SK-N-SH (cell line): ENCODE measurements at places on chromosomes 7 and 10.

- DNase-seq, result no peak
These were observed 551.1 kb downstream of the SORCS3 start for GRCh38 chr10:105192146-105192545.

- DNase-seq, result no peak
These were observed 94.4 kb upstream of the MPP7 start for GRCh38 chr10:28397229-28397628.

DNA sequence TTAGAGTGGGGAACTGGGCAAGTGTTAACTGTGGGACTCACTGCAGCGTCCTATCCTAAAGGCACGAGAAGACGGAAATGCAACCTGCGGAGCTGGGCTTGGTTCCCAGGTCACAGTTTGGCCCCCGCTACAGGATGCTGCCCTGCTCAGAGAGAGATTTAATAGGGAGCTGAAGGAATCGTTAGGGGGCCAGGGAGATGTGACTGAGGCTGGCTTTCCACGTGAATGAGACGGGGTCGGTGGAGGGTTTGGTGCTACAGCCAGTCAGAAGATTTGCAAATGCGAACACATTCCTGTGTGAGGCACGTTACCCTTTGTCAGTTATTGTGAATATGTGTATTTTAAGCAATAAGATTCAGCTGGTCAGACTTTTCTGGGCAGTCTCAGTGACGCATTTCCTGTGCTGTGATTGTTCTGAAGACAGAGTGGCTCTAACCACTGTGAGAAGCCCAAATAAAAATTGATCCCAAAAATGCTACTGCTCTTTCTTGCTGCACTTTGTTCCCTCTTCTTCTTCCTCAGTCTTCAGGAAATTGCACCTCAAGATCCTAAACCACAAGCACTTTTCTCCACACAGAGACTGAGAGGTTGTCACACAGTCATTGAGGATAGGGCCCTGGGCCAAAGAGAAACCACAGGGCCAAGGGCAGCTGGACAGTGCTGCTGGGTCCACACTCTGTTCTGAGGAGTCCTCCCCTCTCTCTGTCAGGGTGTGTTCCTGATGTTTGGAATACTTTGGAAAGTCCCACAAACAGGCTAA is 21.2 kb downstream of the CYP17A1 start:
- no peak for DNase-seq

GRCh38 chr7:91656541-91657482 is 223.7 kb downstream of the MTERF1 start:
- DNase-seq, result no peak

GRCh38 chr10:90363799-90364483 is 493.9 kb downstream of the HTR7 start:
- no peak for DNase-seq

GRCh38 chr10:62266611-62267010 is 2.0 kb downstream of the RTKN2 start:
- DNase-seq, result no peak

GRCh38 chr10:101444058-101444898 is 90.3 kb downstream of the BTRC start:
- no peak for DNase-seq

DNA sequence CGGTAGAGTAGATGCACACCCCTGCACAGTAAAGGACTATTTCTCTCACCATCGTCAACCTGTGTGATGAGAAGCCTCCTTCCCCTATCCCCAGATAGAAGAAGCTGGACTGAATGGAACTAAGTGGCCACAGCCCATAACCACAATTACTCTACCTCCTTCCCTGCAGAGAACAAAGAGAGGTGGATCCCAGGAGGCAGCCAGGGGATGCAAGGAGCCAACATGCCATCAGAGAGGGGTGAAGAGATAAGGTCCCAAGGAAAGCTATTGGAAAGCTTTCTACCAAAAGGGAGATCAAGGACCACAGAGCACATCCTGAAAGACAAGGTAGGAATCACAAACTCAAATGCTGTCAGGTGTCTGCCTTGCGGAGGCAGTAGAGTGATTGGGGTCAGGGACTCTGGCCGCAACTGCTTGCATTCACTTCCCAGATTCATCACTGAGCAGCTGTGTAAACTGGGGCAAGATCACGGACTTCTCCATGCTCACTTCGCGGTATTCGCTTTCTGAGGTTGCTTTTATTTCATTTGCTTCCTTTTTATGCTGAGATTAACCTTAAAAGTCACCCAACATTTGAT is 81.6 kb upstream of the MYO3A start:
- DNase-seq, result no peak

DNA sequence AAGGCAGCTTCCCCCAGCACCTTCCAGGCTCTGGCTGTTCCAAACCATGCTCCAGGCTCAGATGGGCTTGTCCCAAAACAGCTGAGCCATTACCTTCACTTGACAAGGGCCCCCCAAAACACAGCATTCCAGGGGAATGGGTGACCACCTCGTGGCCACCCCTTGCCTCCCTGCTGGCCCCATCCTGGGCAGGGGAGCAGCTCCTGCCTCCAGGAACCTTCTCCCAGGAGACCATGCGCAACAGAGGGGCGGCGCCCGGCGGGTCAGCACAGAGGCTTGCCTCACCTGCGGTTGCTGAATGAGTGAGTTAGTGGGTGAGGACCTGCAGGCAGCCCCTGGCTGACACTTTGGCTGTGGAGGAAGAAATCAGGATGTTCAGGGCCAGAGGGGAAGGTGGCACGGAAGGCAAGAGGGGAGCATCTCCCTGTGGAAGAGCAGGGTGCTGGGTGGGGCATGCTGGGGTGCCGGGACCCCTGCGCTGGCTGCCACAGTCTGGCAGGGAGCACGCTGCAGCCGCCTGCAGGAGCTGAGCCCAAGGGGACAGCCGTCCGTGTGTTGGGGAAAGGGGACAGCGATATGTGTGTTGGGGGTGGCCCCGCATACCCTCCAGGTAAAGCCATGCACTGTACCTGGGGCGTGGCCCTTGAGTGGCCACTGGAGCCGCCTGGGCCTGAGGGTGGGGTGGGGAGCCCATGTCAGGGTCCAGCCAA is 54.7 kb downstream of the PWWP2B start:
- no peak for DNase-seq

DNA sequence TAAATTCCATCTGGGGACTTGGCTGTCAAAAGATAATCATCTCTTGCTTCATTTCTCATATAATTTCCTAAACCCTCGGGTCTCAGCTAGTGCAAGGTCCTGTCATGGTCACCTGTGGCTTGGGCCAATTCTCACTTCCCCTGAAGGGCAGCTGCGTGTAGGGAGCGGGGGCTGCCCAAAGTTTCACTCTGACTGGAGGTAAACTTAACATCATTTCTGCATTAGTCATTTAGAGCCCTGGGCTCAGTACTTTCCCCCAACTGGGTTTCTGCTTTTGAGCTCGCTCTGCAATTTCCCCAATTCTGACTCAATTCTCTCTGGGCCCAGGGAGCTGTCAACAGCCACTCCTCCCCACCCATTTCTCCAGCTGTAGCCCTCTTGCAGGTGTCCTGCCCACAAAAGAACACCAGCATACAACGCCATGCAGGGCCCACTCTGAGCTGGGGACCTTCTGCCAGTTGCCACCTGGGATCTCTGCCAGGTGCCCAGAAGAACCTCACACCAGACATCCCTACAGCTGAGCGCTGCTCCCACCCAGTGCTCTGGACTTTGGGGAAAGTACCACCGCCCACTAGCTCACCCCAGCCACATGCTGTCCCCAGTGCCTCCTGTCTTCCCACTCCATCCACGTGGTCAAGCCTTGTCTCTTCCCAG is 37.9 kb downstream of the VOPP1 start:
- DNase-seq, result no peak

DNA sequence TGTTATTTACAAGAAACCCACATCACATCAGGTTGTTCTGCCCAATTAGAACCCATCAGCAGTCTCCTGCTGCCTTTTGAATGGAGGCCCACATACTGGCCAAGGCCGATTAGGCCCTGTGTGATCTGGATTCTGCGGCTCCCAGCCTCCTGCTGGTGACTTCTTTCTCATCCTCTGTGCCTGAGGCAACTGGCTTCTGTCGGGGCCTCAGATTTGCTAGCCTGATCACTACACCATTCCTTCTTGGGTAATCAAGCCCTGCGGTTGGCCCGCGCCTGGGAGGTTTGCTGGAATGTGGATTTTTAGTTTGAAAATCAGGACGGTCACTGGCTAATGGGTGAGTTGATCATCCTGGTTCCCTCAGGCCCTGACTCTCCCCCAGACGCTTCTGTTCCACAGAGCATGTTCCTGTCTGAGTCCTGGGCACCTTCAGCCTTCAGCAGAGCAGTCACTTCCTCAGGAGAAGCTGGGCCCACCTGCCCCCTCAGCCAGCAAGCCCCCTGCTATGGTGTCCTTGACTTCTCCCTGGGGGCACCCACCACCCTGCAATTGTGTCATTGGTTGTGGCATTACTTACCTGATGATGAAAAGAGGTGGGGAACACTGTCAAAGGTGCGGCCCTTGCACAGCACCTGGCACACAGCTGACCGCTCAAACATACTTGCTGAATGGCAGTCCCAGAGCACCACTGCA is 207.6 kb downstream of the PHTF2 start:
- DNase-seq, result no peak

GRCh38 chr10:48555310-48556042 is 49.4 kb downstream of the ARHGAP22 start:
- no peak for DNase-seq

DNA sequence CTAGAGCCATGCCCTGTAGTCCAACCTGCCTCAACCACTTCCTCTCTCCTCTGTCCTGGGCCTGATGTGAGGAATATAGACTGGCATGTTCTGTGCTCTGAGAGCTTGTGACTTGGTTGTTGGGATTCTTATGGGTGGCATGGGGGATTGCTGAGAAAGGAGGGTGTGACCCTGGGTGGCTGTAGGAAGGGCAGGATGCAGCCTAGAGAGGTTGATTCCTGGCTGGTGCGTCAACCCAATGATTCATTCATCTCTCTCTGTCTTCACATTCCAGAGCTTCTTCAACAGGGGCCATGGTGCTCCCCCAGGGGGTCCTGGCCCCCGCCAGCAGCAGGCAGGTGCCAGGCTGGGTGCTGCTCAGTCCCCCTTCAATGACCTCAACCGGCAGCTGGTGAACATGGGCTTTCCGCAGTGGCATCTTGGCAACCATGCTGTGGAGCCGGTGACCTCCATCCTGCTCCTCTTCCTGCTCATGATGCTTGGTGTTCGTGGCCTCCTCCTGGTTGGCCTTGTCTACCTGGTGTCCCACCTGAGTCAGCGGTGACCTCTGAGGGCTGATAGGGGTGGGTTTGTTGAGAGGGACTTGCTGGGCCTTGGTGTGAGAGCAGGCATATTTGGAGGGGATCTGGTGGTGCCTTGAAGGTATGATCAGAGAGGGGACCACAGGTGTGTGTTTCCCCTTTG is 2.6 kb downstream of the FAM241B start:
- no peak for DNase-seq

DNA sequence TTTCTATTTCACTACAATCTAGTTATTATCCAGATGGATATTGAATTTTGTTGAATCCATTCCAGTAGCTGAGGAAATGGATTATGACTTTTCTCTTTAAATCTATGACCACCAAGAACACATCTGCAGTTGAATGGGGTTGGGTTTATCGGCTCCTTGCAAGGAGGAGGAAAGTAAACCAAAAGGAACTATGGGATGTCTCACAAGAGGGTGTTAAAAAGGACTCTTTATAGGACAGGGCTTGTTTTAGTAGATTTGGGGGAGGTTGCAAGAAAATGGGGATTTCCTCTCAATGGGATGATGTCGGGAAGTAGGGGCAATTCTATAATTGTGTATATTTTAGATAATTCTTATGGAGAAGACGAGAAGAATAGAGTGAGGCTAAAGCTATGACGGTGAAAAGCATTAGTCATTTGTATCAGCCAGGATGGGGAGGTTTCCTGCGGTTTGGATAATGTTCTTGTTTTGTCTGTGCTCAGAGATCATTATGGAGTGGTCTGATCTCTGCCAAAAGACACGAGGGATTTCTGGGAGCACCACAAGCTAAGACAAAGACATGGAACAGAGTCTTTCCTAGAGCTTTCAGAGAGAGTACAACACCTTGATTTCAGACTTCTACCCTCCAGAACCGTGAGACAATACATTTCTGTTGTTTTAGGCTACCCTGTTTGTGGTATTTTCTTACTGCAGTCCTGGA is 5.3 kb upstream of the LRRC61 start:
- DNase-seq, result no peak

- no peak for DNase-seq
These were observed 814 bp downstream of the HK1 start for GRCh38 chr10:69279110-69279509.

- DNase-seq, result no peak
These were observed 208.8 kb downstream of the KCNMA1 start for GRCh38 chr10:77428691-77429395.

DNA sequence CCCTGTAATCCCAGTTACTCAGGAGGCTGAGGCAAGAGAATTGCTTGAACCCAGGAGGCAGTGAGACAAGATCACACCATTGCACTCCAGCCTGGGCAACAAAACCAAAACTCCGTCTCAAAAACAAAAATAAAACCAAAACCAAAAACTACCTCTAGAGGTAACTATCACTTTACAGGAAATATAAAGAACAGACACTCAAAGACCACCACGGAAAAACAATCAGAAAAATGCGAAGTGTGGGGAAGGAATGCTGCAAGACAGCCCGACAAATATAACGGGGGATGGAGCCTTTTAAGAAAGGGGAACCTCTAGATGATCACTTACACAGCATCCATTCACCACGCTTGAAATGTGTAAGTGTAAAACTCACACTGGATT is 4.3 kb downstream of the HNRNPF start:
- DNase-seq, result no peak

GRCh38 chr10:102603946-102604345 is 40.3 kb upstream of the TRIM8 start:
- DNase-seq, result no peak

- no peak for DNase-seq
These were observed 124.0 kb downstream of the DKK1 start for GRCh38 chr10:52438119-52438518.

DNA sequence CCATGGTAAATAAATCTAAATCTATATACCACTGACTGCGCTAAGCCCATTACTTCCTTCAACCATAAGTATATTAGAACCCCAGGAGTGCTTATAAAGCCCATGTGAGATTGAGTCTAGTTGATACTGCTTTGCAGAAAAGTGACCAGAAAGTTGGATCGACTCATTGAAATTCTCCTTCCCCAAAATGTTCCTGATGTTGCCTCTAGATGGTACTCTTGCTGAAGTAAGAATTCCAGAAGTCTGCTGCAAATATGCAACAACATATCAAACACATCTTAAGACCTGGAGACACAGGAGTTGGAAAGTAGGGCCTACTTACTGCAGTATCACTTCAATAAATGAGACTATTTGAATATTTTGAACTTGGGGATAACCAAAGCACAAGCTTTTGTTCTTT is 550.8 kb downstream of the IPMK start:
- DNase-seq, result no peak

- DNase-seq, result peak; percentile 71
These were observed 3.8 kb downstream of the NKX2-3 start for GRCh38 chr10:99536338-99537085.

DNA sequence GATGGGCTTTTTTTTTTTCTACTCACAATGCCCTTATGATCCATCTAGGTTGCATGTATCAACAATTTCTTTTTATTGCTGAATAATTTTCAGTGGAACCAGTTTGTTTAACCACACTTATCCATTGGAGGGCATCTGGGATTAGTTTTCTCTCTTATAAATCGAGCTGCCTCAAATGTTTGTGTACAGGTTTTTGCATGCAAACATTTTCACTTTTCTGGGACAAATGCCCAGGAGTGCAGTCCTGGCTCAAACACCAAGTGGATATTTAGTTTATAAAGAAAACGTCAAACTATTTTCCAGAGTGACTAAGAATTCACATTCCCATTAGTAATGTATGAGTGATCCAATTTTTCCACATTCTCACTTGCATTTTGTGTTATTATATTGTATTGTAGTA is 313.4 kb downstream of the CXCL12 start:
- no peak for DNase-seq

- no peak for DNase-seq
These were observed 73.4 kb downstream of the LRRC4 start for GRCh38 chr7:127957886-127958285.
